MG63 (cell line): ENCODE measurements at places on chromosomes 13 and 19. TPM values are rescaled to one million over a fixed set of nuclear protein-coding genes. Genes with fewer than 3 reads are reported as not detected.
A peak's percentile ranks its signal among the peaks of the same experiment; 100 is the strongest.

DNA sequence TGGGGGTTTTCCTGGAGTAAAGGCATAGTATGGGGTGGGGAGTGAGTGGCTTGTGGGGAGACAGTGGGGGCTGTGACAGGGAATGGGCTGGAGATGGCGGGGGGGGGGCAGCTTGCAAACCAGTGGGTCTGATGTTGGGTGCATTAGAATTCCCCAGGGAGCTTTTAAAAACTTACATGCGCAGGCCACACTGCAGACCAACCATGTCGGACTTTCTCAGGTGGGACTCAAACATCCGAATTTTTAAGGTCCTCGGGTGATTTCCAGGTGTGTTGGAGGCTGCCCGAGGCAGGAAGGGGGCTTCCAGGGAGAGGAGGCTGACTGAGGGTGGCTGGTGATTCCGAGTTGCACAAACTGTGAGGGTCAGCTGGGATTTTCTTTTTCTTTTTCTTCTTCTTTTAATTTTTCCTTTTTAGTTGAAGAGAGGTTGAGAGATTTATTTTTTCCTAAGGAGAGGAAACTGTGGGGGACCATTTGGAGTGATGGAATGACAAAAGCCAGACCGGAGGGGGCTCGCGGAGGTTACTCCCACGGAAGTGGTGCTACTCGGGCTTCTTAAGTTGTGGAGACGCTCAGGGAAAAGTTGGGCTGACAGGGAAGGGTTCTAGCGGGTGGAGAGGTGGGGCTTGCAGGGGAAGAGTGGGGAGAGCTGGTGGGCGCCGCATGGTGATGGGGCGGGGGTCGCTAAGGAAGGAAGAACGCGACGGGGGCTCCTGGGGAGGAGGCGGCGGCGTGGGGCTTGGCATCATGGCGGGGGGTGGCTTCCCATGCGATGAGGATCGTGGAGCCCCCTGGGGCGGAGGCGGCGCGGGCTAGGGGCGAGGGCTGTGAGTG is 997 bp upstream of the CACNG8 start:
- peak; percentile 54 for DNase-seq

The TSHZ3 gene
- 2.2 and 2.6 TPM in 2 replicates for total RNA-seq

DNA sequence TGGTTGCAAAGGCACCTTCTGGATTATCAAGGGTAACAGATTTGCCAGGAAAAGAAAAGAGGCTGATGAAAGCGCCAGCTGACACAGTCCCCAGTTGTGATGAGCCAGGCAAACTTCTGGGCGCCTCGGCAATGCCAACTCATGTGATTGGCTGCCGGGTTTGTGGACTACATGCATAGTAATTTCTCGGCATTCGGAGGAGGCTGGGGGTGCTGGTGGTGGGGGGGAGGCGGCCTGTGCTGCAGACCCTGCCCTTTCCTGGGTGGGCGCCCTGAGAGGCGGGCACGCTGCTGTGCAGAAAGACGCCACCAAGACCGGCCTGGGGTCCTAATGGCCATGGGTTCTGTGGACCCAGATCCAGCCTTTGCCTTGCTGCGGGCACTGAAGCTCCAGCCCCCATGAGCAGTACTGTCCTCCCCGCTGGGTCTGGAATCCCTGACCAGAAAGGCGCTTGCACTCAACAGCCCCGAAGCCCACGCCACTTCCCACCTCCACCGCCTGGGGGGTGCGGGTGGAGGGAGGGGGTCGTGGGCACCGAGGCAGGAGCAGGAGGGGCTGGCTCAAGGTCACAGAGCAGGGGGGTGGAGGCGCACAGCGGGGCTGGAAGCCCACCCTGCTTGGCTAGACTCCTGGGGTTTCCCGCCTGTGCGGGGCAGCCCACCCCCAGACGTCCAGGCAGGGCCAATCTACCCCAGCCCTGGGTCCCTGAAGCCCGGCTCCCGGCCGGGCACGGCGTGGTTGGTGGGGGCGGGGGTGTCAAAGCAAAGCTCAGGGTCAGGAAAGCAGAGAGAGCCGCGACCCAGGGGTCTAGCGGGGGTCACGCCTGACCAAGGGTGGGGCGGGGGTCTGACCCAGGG is 1.0 kb downstream of the DIRAS1 start:
- peak; percentile 54 for DNase-seq

GRCh38 chr13:87889254-87889653 is 218.1 kb downstream of the SLITRK5 start:
- DNase-seq: no peak

The PGLYRP1 gene
- total RNA-seq: not detected in 2 replicates

The C5AR1 gene
- not detected in 2 replicates for total RNA-seq

DNA sequence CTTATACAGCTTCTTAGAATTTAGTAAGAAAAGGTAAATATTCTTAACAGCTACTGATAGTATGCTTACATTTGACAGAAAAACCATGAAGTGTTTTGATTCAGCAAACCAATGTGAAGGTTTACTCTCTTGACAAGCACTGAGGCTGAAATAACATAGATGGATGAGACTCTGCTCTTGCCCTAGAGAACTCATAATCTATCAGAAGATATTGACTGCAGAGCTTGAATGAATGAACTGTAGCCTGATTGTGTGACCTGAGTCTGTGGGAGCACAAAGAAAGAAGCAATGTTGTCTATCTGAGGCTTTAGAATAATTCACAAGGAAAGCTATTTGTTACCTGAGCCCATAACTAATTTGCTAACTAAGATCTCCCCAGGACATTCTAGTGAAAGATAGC is 1235.3 kb downstream of the OLFM4 start:
- no peak for DNase-seq

- no peak for DNase-seq
Observed at GRCh38 chr19:18435842-18436670, 1.9 kb downstream of the ISYNA1 start.

GRCh38 chr19:48716562-48717291 is 2.8 kb downstream of the MAMSTR start:
- peak; percentile 91 for DNase-seq

The MEIOSIN gene
- total RNA-seq: 0.99 TPM in 1 of 2 replicates, not detected in the other

DNA sequence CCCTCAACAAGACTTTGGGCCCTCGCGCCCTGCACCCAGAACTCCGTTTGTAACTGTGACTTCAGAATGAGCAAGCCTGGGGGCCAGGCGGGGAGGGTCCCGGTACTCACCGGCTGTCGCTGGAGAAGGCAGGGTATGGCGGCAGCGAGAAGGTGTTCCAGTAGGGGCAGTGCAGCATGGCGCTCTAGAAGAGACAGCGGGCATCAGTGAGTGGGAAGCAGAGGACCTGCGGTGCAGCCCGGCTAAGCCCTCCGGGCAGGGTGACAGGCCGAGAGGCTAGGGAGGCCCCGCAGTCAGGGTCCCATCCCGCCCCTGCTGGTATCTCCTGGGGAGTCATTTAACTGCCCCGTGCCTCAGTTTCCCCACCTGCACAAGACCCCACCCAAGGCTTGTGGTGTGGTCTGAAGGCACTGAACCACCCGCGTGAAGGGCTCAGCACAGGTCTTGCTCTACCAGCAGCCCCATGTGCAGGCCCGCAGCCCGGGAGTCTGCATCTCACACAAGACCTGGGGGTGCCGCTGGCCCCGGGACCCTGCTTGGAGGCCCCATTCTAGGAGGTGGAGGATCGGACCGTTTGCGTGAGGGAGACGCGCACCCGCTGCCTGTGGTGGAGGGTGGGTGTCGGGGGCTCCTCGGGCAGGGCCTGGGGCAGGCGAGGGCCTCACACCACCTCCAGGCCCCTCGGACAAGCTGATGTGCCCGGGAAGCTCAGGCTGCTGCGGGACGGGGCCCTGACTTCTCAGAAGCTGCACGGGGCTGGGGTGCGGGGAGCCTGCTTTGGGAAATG is 24.6 kb downstream of the SBNO2 start:
- no peak for DNase-seq

DNA sequence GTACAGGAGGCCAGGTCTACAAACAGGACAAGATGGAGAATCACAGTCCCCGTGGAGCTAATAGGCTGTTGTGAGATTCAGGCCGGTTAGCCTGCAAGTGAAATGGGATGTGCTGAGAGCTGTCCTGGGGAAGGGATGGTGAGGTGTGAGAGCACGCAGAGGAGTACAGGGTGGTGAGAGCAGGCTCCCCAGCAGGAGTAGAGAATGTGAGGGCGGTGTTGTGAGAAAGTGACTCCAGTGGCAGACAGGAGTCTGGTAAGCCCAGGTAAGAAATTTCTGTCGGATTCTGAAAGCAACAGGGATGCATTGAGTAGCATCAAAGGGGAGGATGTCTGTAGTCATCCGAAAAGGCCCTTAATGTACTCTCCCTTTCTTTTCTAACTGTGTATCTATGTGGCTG is 50.7 kb upstream of the GPR183 start:
- DNase-seq: no peak

DNA sequence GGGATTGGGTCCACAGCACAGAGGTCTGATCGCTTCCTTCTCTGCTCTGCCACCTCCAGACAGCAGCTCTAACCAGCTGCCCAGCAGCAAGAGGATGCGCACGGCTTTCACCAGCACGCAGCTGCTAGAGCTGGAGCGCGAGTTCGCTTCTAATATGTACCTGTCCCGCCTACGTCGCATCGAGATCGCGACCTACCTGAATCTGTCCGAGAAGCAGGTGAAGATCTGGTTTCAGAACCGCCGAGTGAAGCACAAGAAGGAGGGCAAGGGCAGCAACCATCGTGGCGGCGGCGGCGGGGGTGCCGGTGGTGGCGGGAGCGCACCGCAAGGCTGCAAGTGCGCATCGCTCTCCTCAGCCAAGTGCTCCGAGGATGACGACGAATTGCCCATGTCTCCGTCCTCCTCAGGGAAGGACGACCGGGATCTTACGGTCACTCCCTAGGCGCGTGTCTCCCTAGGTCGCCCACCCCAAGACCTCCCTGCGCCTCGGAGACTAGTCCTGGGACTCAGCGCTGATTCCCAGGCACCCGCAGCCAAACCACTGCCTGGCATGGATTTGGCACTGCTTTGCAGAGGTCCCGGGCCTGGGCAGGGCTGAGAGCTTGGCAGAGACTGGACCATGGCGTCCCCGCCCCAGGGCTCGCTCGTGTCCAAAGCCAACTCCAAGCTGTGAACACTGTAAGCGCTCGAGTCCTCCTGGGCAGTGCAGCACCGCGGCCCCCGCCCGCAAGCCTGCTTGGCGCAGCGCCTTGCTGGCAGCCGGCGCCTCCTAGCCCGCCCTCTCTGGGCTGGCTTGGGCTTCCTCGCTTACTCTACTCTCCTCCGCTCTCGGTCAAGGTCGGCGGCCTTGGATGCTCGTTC is 1.5 kb downstream of the GSX1 start:
- DNase-seq: peak; percentile 66

DNA sequence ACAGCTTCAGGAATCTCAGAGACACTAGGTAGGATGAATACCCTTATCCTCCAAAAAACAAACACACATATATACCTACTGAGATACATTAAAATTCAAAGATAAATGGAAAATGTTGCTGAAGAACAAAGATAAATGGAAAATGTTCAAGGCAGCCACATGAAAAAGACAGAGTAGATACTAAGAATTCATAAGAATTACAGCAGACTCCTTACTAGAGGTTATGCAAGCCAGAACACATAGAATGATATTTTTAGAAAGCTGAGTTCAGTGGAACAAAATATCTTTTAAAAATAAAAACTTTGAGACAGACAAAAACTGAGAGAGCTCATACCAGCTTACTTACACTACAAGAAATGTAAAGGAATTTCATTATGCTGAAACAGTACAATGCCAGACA is 35.6 kb downstream of the UCHL3 start:
- DNase-seq: no peak

The TMIGD2 gene
- not detected in 2 replicates for total RNA-seq

DNA sequence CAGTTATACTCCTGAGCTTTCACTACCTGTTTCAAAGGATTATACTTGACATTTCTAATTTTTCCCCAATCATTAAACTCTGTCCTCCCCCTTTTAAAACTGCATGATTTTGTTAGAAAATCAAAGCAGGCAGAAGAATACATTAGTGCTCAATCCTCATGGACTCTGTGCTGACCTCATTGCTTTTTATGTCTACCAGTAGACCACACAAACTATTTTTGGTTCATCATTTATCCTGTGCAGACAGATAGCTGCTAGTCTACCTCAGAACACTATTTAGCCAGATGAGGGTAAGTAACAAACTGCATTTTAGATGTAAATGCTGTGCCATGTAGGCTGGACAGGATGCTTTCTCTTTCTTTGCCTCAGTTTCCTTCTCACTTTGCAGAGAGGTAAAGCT is 235.9 kb downstream of the DCT start:
- no peak for DNase-seq

DNA sequence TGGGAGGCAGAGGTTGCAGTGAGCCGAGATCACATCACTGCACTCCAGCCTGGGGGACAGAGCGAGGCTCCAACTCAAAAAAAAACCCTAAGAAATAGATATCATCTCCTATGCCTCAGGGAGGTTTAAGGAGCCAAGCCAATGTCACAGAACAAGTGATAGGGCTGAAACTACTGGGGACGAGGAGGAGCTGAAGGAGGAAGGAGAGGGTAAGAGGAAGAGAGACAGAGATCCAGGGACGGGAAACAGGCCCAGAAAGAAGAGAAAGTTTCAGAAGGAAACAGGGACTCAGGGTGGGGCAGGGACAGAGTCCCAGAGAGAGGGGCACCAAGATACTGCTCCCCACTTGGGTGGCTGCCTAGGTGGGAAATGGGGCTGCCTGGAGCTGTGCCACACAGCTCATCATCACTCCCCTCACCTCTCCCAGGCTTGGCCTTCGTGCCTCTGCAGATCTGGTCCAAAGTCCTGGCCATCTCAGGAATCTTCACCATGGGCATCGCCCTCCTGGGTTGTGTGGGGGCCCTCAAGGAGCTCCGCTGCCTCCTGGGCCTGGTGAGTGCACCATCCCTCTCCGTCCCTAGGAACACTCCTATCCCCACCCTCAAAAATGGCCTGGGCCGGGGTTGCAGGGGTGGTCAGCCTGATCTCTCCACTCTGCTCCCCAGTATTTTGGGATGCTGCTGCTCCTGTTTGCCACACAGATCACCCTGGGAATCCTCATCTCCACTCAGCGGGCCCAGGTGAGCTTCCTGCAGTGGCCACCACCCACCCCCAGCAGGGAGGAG is 1.5 kb downstream of the CD37 start:
- DNase-seq: no peak

GRCh38 chr19:782185-782877 is 14.9 kb upstream of the PTBP1 start:
- peak; percentile 58 for DNase-seq

DNA sequence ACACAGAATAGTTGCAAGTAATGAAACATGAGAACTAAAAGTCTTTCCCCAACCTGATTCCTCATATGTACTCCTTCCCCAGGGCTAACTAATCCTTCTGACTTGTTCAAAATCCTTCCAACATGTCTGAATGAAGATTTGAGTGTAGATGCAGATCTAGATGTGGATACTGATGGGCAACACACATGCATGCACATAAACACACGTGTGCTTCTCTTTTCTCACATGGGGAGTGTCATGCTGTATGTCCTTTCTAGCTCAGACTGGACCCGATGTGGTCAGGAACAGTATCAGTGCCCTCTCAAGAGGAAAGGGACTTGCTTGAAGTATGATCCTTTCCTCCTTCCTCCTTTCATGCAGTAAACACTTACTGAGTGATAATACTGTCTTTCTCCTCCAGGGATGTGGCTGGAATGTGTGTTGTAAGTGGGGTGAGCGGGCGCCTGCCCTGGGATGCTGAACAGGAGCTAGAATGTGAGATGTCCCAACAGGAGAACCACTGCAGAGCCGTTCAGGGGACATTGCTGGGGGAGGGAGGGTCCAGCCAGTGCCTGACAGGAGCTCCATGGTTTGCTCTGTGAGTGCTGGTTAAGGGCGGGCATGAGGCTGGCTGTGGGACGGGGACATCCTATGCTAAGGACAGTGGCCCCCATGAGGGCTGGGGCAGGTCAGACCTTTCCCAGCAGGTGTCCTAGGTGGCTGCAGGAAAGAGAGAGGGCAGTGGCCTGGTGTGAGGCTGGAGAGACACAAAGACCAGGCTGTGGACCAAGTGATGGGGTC is 146.9 kb downstream of the TEX29 start:
- no peak for DNase-seq

- DNase-seq: no peak
Observed at GRCh38 chr19:31058676-31059340, 290.4 kb downstream of the TSHZ3 start.

The SOX1 gene
- total RNA-seq: not detected in 2 replicates
